Neural progenitor cell (in vitro differentiated cells): ENCODE measurements at places on chromosomes 3 and 15. TPM values are rescaled to one million over a fixed set of nuclear protein-coding genes. Genes with fewer than 3 reads are reported as not detected.

DNA sequence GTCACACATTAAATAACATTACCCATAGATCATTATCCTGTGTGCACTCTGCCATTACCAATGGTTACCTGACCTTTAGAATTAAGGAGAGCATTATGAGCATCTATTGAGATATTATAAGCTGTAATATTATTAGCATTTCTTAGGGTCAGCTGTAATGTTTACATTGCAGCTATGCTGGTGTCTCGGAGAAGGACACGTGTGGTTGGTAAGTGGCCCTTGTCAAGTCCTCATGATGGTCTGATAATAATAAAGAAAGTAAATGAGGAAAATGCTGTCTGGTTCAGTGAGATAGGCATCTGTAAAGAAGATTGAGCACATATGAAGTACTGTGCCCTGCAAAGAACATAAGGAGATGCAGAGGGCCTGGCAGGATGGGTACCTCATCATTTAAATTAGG, 71.7 kb upstream of the ARL6 start:
- DNase-seq = no peak

DNA sequence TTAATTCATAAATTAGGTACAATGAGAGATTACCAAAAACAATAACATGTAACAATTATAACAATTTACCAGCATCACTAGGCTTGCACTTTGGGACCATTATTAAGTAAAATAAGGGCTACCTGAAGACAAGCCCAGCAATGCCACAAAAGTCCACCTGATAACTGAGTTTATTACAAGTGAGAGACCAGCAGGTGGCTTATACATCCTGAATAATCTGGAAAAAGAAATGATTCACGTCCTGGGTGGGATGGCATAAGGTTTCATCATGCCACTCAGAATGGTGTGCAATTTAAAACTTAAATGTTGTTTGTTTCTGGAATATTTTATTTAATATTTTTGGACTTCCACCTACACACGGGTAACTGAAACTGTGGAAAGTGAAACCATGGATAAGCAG, 1287.1 kb upstream of the GBE1 start:
- no peak for DNase-seq

DNA sequence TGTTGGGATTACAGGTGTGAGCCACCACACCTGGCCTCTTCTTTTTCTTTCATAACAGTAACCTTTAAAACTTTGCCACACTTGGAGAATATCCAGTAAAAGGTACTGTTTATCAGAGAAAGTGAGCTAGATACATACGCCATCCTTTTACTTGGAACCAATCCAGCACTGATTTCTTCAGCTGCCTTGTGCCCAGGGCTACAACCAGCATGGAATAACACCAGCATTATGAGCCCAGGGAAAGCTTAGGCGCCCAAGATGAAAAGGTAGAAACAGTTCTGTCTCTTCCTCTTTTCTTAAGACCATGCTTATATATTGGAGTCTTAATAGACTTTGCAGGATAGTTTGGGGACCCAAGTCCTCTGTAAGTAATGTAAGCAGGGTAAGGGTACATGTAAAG, 8.4 kb downstream of the SKIC8 start:
- DNase-seq = no peak

GRCh38 chr15:34594361-34594760, 10.9 kb upstream of the GOLGA8B start:
- DNase-seq = no peak

DNA sequence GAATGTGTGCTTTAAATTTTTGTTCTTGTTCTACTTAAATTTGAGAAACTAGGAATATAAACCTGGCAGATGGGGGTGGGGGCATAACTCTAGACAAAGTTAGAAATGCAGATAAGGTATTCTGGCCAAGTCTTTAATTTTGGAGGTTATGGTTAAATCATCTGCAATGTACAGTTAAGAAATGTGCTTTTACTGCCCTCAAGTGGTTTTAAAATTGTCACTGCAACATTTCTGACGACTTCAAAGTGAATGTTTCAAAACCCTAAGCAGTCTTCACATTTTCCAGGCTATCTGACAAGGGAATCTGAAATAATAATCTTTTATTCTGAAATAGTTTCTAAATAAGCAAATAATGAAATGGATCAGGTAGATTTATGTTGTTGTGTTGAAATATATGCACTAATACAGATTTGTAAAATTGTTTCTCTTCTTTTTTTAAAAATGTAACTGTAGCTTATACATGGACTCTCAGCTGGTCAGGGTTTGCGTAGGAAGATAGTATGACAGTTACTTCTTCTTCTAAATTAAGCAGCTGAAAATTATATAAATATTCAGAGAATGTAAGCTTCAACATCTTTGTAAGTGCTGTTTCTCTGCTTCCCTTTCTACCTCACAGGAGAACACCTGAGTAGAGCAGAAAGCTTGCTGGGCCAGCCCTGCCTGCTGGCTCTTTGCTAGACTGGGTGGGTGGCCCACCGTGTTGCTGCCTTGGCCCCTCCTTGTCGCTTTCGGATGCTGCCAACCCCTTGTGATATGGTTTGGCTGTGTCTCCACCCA, 45.0 kb downstream of the SUCNR1 start:
- DNase-seq = peak; percentile 27

DNA sequence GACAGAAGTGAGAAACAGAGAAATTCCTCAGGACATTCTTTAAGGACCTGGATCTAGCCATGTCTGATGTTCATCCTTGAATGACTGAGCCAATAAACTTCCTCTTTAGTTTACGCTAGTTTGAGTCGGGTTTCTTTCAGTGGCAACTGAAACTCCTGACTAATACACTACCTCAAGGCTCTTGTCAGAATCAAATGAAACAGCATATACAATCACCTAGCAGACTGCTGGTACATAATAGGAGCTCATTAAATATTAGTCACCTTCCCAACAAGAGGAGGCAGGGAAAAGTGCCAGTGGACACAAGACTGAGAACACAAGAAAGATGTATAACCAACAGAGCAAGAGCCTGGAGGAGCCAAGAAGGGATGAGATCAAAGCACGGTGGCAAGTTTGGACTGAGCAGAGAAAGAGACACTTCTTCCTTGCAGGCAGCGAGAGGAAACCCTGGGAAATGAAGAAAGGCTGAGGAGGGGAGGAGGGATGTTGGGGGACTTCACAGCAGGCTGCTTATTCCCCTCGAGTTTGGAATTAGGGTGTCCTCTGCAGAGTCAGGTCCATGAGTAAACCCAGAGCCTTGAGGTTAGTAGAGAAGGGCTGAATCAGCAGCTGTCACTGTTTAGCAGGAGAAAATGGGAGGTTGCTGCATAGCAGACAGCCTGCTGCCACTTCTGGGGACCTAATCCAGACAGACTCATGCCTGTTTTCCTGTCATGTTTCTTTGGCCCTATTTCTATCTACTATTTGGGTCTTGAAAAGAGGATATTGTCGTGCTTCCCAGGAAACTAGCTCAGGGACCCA, 73.3 kb downstream of the MRPL46 start:
- no peak for DNase-seq

GRCh38 chr3:132346841-132347736, 29.9 kb downstream of the ACP3 start:
- DNase-seq = no peak

DNA sequence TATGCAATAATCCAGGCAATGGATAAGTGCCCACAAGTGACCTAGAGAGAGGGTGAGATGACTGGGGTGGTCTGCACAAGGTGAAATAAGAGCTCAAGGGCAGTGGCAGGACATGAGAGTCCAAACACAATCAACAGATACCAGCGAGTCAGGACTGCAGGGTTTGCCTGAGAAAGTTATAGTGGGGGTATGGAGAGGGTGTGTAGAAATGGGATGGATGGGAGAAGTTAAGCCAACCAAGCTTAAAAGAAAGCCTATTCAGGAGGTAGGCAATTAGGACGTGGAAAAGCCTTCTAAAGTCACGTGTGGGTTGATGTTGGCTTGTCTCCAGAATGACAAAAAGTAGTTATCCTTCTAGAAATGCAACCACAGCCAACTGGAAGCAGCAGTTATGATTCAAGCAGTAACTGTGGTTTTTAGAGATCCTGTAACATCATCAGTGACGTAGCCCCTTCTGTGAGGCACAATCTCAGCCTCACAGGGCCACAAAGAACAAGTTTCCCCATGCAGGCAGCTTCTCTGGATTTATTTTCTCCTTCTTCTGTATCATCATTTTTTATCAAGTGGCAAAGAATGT, 56.1 kb downstream of the FAM174B start:
- no peak for DNase-seq

DNA sequence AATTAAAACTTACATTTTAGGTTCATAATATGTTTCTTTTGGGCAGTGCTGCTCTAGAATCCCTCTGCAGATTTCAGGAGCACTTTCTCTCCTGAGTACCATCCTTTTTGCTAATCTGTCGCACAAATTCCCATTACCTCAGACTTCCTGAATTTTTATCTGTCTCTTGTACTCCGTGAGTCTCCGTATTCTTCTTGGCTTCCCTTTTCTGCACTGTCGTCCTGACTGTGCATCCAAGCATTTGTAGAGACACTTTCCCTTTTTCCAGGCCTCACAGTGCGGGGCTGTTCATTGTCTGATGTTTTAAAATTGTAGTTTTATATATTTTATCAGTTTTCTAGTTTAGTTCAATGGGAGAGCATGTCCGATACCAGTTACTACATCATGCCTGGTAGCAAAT, 27.3 kb downstream of the MEF2A start:
- no peak for DNase-seq

DNA sequence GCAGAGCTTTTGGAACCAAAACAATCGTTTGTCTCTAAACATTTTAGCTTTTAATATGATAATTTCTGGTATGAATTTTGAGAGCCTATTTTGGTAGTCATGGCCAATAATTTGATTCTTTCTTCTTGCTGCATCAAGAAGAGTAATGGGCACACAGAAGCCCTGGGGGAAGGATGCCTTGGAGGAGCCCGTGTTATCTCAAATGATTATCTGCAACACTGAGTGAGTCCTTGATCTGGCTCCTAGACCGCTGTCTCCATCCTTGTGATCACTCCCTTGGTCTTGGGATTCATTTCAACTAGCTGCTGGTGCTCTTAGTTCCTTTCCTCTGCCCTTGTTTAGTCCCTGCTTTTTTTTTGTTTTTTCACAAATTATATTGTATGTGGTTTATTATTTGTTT, 77.9 kb upstream of the CCNL1 start:
- DNase-seq = no peak

DNA sequence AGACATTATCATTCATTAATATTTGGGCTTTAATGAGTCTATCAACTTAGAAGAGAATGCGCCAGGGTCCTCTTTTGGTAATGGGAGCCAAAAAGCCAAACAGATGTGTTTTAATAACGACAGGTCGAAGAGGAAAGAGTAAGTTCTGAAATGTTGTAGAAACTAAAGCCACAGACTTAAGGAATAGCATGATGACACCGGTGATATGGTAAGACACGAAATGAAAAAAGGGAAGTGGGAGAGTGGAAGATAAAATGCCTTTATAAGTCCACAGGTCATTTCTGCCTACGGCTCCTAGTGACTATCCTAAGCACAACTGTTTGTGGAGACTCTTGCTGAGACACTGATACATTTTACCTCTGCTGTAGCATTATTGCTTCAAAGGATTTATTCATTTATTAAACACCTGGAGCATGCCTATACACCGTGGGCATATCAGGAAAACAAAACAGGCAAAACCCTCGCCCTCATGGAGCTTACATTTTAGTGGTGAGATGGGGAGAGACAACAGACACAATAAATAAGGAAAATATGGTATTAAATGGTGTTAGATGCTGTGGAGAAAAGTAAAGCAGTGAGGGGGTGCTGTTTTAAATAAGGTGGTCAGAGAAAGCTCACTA, 11.7 kb upstream of the CD47 start:
- no peak for DNase-seq

DNA sequence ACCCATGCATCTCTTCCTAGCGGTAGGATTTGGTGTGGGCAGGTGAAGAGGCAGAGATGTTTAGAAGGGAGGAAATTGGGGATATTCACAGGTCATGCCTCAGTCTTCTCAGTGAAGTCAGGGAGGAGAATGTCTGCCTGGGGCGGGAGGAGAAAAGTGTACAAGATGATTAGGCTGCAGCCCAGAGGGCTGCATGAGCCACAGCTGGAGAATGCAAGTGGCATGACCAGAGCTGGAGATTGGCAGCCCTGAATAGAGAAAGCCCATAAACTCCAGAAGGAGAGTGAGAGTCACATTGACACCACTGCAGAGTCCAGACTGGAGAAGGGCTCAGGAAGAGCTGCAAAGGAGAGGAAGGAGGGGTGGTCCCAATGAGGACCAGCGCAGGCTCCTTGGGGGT, 22.6 kb downstream of the PDHB start:
- no peak for DNase-seq

- no peak for DNase-seq
Observed at GRCh38 chr3:40938591-40938990, 260.7 kb upstream of the CTNNB1 start.

GRCh38 chr3:168485936-168486335, 390.2 kb upstream of the GOLIM4 start:
- no peak for DNase-seq

DNA sequence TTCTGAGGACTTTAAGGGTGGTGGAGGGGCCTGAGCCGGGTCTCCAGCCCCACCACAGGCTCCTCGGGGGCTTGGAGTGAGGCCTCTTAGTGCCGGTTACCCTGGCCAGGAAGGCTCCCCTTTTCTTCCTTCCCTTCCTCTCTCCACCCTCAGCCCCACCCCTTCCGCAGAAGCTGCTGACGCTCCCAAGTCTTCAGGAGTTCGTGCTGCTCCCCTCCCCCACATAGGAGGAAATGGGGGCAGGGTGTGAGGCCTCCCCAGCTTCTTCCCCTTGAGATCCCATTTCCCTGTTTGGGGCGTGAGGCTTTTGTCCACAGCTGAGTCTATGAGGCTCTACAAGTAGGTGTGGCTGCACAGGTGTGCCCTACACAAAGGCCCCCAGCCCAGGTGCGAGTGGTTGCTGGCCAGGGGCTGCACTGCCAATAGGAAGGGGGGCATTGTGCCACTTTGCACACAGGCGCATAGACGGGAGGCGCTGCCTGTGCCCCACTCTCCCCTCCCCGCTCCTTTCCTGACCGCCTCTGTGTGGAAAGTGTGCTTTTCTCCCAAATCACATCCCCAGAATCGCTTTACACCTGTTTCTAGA, 915 bp upstream of the CALML4 start:
- DNase-seq = no peak

DNA sequence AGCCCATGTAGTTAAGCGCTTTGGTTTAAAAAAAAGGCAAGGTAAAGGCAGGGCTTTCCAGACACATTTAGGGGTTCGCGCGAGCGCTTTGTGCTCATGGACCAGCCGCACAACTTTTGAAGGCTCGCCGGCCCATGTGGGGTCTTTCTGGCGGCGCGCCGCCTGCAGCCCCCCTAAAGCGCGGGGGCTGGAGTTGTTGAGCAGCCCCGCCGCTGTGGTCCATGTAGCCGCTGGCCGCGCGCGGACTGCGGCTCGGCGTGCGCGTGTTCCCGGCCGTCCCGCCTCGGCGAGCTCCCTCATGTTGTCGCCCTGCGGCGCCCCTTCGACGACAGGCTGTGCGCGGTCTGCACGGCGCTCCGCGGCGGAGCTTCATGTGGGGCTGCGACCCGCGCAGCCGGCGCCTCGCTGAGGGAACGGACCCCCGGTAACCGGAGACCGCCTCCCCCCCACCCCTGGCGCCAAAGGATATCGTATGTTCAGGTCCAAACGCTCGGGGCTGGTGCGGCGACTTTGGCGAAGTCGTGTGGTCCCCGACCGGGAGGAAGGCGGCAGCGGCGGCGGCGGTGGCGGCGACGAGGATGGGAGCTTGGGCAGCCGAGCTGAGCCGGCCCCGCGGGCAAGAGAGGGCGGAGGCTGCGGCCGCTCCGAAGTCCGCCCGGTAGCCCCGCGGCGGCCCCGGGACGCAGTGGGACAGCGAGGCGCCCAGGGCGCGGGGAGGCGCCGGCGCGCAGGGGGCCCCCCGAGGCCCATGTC, 927 bp downstream of the SMAD6 start:
- DNase-seq = peak; percentile 69

Gene SMCO1
- total RNA-seq = not detected in 2 replicates

Gene THBS1
- 14.6 and 17.6 TPM in 2 replicates for total RNA-seq

Gene MUSTN1
- total RNA-seq = 2.0 and 10.8 TPM in 2 replicates

Gene UTS2B
- total RNA-seq = not detected in 2 replicates
